ENCODE measurements at places on chromosomes 3 and 15.

DNA sequence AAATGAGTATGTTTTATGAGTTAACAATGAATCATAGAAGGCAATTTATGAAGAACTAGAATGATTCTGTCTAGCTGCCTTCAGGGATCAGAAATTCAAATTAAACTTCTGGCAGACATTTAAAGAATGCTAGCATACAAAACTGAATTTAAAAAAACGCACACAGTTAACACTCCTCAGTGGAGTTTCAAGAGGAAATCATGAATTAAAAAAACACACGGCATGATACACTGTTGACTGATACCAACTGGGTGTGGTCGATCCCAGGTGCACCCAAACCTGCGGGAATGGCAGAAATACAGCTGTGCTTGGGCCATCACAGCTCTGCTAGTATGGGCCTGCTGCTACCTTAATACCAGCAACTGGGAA is 526.0 kb downstream of the FOXP1 start:
- no peak for DNase-seq

- DNase-seq: no peak
These were observed 75.6 kb downstream of the TRAK1 start for GRCh38 chr3:42166662-42167300.

- DNase-seq: no peak
These were observed 94.7 kb upstream of the RBMS3 start for GRCh38 chr3:29186131-29186599.

GRCh38 chr3:171219258-171219657 is 192.7 kb upstream of the SLC2A2 start:
- DNase-seq: no peak

- DNase-seq: no peak
These were observed 49.3 kb downstream of the CMTM6 start for GRCh38 chr3:32453346-32453745.

DNA sequence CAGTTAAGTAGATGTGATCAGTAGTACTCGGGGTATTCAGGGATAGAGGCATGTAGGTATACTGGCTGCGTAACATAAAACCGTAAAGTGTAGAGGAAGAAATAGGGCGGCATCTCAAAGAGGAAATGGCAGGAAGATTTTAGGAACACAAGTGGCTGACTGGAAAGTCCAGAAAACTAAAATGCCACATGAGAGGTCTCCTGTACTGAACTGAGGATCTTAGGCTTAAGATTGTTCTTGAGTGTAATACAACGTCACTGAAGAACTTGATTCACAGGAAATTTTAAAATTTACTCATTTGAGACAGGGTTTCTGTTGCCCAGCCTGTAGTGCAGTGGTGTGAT is 2.3 kb upstream of the LMLN start:
- DNase-seq: no peak

GRCh38 chr3:102643546-102643945 is 208.7 kb downstream of the ZPLD1 start:
- no peak for DNase-seq

DNA sequence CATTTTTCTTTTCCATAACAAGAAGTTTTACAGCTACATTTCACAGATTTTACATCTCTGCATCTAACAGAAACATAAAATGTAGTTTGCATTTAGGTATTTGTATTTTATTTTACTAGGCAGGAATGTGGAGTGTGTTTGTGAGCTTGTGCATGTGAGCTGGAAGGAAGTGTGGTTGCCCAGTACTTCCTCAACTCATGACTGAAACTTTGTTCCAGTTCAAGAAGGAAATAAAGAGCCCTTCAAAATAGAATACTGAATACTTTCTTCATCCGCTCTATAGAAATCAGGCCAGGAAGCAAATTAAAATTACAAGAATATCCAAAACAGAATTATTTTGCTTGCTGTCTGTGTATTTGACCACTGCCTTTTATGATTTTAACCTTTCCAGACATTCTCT is 81.3 kb downstream of the CHL1 start:
- no peak for DNase-seq

GRCh38 chr3:128011140-128011539 is 41.1 kb upstream of the SEC61A1 start:
- DNase-seq: no peak

DNA sequence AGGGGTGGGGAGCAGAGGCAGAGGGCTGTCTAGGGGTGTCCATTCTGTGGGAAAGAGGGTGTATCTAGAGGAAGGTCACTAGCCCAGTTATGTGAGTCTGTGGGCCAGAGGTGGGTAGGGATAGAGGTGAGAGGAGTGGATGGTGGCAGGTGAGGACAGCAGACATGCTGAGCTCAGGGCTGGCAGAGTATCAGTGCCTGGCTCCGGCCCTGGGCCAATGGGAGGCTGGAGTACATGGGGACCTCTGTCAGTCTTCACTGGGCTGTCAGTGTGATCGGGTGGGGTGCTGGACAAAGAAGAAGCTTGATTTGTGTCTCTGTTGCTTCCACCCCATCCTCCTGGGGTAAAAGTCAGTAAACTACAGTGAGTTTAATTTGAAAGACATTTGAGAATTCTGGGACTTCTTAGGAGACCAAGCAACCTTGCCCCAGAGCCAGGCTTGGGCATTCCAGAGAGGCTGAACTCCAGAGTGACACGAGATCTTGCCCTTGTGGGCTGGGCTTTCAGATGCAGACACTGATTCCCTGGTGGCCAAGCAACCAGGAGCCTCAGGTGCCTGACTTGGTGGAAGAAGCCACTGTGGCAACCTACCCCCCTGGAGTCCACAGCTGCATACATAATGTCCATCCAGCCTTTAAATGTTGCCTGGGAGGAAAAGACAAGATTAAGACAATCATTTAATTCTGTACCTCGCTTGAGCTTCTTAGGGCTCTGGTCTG is 60.7 kb downstream of the EXOG start:
- DNase-seq: no peak

GRCh38 chr3:57957824-57958223 is 50.4 kb upstream of the FLNB start:
- no peak for DNase-seq
